ENCODE measurements at places on chromosomes 6 and 20.
A peak's percentile ranks its signal among the peaks of the same experiment; 100 is the strongest.

- DNase-seq = no peak
Measured at GRCh38 chr6:82246370-82246769, 1.2 kb downstream of the IBTK start.

- DNase-seq = no peak
Measured at GRCh38 chr20:13552061-13552460, 86.7 kb downstream of the TASP1 start.

GRCh38 chr6:151229401-151230276 lies 10.1 kb upstream of the AKAP12 start:
- DNase-seq = peak; percentile 78

DNA sequence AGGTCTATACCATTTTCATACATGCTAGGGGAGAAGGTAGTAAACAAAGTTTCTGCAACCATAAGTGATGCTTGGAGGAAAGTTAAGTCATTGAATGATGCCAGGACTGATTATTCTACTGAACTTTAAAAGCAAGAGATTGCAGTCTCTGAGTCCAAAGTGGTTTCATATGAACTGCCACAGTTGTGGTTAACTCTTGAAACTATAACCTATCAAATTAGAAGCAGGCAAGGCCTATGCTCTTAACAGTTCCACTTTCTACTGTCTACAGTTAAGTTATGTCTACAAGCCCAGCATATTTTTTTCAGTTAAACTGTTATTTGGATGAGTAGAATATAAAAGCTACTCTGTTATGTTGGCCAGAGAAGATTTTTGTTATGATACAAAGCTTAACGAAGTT lies 326.5 kb upstream of the RUNX2 start:
- no peak for DNase-seq

DNA sequence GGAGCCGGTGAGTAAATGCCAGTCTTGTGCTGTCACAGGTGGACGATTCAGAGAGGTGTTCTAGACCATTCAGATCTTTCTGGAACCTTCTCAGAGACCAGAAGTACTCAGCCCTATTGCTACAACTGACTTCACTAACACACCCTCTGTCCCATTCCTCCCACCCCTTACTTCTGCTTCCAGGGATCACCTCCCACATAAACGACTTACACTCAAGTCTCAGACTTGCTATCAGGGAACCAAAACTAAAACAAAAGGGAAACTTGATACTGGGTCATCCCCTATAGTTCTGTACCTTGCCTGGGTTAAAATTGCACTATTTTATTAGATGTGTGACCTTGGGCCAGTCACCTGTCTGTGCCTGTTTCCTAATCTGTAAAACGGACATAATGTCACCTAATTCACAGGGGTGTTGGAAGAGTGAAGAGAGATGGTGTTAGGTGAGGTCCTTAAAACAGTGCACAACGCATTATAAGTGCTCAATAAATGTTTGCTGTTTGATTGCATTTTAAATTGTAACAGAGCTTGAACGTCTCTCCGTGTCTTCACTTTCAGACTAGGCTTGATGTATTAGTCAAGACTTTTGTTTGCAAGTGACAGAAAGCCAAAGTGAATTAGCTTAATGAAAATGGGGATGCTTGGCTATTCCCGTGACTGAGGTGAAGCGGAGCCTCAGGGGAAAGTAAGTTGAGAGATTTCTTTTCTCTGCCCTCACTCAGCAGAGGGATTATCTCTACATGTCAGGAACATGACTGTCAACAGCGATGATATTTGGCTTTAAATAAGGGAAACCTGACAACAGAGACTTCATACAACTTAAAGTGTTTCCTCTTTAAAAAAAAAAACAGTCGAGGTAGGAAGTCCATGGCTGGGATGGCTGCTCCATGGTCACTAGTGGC lies 3.0 kb upstream of the SRXN1 start:
- no peak for DNase-seq

Measured in NCI-H226 (cell line).